ENCODE measurements at places on chromosomes 5 and 9. TPM values are rescaled to one million over a fixed set of nuclear protein-coding genes. Genes with fewer than 3 reads are reported as not detected.

- peak; percentile 87 for DNase-seq
Measured at GRCh38 chr5:136080483-136081216, 51.9 kb downstream of the TGFBI start.

Gene CTNNAL1
- 190 TPM for total RNA-seq

DNA sequence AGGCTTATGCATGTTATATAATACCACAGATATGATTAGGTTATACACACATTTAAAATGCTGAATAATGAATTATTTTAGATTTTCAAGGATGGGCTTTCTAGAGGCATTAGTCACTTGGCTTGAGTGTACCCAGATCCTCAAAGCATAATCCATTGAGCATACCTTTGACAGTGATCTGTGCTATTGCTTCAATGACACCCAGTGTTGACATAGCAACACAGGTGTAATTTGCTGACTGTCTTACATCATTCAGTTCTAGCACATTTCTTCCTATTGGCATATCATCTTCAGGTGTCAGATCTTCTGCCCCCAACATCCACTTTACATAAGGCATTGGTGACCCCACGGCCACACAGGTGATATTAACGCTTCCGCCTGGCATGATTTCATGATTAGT is 721.5 kb upstream of the DMAC1 start:
- DNase-seq, result no peak

Gene SLC6A19
- total RNA-seq, result not detected

GRCh38 chr5:9947225-9947714 is 302.4 kb downstream of the ATPSCKMT start:
- DNase-seq, result no peak

Gene SNCAIP
- total RNA-seq, result 93.1 TPM

DNA sequence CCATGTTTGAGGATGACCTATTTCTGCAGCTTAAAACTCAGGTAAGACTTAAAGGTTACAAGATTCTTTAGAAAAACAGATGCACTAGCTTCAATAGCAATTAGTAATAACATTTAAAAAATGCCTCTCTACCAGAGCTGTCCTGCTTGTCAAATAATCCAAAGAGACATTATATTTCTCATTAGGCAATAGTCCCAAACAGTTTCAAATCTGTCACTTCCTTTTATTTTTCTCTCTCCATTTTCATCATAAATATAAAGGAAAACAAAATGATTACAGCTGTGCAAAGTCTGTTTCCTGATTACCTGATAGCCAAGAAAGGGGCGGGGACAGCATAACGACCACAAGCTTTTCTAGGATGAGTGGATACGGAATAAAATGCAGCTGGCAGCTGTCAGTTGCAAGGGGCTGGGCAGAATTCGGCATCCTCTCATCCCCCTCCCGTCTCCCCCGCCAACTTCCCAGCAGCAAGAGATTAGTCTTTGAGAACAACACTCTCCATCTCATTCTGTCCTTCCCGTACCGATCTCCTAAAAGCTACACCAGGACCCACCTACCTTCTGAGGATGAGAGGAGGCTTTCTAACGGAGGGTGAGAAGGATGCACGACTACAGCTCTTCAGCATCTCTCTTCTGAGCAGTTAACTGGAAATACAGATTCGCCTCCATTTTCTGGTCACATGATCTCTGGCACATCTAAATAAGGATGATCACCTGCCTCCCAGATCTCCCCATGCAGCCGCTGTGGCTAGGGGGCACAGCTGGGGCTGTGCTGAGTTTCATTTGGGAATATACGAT is 72.5 kb upstream of the PCA3 start:
- peak; percentile 42 for DNase-seq

Gene SLC1A3
- total RNA-seq, result under 0.01 TPM

- DNase-seq, result no peak
Measured at GRCh38 chr5:161676103-161676502, 9.4 kb upstream of the GABRA6 start.

GRCh38 chr9:109799792-109800191 is 19.8 kb downstream of the PALM2AKAP2 start:
- no peak for DNase-seq

DNA sequence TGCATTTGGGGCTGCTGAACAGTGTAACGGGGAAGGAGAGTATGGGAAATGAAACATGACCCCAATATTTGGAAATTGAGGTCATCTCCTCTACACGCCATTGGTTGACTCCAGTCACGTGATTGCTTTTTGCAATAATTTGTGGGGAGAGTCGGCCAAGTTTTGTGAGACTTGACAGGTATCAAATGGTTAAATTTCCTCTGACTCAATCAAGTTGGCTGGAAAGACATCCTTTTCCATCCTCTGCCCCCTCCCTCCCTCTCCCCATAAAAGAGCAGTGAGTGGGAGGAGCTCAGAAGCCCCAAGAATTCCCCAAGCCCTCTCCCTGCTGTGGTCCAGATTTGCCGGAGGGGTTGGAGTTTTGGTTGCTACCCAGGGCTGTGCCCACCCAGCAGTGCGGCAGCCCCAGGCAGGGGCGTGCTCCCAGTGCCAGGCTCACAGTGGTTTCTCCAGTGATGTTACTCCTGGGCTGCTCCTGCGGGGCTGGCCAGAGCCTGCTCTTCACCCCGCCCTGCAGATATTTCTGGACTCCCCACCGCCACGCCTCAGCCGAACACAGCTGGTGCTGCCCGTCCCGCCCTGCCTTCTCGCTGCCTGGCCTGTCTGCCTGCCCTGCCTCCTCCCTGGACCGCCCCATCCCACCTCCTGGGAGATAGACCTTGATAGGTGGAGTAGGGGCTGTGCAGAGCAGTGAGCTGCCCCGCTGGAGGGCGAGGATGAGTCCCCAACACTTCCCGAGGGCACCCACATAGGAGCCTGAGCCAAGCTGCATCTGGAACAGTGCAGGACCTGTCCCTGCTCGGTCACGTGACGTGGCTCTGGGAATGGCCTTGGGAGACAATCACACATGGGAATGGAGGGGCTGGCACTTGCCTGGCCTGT is 3.4 kb downstream of the COL5A1 start:
- peak; percentile 81 for DNase-seq

GRCh38 chr9:127279717-127280285 is 15.2 kb downstream of the GARNL3 start:
- DNase-seq, result no peak

Gene EFNA5
- 36.1 TPM for total RNA-seq

Gene EIF4EBP3
- total RNA-seq, result 0.37 TPM

Gene AK6
- total RNA-seq, result 21.3 TPM

DNA sequence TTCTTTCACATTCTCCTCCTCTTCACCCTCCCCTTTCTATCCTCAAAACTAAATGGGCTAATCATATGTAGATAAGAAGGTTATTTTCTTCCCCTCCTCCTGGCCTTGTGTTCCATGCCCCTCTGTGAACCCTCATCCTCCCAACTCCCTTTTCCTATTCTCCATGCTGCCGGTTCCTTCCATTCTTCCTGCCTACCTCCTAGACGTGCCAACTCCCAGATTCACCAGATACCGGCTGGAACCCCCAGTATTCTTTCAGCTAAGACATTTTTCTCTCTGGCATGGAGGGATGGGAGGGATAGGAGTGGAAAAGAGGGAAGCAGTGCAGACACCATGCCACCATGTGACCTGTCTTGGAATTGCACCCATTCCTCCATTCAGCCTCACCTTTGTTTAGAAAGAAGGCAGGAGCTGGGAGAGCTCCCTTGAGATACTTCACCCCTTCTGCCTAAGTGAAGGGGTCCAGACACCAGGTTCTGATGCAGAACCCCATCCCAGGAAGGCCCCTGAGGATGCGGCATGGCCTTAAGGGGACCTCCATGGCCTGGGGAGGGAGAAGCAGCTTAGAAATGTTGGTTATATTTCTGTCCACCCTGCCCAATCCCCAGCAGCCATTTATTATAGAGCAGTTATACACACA is 4.8 kb downstream of the DNAJB5 start:
- peak; percentile 69 for DNase-seq

GRCh38 chr9:94804316-94804715 is 77.8 kb downstream of the AOPEP start:
- DNase-seq, result no peak

DNA sequence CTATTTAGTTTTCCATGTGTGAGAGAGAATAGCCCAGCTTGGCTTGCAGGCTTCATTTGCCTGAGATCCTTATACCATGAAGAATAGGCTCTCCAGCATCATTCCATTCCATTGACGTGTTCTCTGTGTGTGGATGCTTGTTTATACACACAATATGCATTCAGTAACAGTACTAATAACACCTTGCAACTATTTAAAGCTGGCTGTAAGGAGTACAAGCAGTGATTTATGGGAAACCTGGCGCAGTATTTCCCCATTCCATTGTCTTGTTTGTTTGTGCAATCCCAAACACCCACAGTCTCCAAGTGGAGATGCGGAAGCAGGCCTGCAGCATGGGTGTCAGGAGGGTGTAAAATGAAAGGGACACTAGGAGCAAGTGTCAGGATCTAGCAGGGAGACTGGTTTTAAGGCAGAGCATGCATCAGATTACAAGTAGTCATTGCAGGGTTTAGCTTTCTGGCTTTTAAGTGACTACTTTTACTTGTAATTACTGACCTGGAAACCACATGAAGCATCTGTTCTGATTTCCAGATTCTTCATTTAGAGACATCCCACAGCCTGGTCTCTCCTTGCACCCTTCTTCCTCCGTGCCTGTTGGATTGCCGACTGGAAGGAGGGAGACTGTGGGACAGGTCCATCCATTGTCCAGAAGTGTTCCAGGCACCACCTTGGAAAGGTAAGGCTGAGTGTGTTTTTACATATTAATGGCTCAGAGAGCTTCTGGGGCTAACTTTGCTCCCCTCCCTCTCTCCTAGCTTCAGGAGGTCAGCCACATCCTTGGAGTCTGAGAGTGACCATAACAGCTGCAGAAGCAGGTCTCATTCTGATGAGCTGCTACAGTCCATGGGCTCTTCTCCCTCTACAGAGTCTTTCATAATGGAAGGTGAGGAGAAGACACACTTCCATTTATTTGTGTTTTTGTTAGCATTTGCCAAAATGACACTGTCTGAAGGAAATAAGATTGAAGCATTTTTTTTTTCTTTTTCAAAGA is 241.6 kb downstream of the ARHGEF28 start:
- DNase-seq, result no peak

- peak; percentile 74 for DNase-seq
Measured at GRCh38 chr9:126375386-126375785, 48.8 kb downstream of the MVB12B start.

- DNase-seq, result no peak
Measured at GRCh38 chr9:96305171-96305570, 3.2 kb upstream of the HSD17B3 start.

GRCh38 chr9:104993291-104993963 is 65.5 kb upstream of the ABCA1 start:
- DNase-seq, result peak; percentile 45

Gene SLC36A2
- not detected for total RNA-seq

DNA sequence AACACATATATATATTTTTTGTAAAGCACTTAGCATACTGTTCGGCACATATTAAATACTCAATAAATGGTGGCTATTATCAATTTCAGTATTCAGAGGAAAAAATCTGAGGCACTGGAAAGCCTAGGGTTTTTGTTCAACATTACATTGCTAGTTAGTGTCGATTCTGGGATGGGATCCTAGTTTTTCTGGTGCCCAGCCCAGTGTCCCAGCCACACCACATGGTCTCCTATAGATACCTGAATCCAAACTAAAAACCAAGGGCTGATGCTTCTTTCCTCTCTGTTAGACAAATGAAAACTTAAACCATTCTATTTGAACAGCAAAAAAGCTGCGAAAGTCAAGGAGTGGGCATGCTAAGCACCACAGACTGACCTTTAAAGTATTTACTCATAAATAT is 810.7 kb upstream of the DMAC1 start:
- no peak for DNase-seq

Gene LYRM7
- total RNA-seq, result 6.5 TPM

GRCh38 chr5:171808951-171809350 is 23.3 kb downstream of the SMIM23 start:
- no peak for DNase-seq

DNA sequence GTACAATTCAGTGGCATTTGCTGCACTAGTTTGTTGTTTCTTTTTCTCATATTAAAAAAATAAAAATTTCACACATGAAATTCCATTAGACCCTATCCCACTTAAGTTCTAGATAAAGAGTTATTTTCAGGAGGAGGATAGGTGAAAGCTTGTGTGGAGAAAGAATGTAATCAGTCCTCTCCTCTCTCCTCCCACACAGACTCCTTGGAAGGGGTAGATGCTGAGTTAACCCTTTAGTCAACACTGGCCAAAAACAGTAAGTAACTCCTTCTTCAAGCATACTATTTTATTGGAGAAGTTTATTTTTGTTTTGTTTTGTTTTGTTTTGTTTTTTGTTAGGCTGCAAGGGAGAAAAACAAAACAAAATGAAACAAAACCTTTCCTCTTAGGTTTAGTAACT is 30.6 kb upstream of the LMNB1 start:
- no peak for DNase-seq

DNA sequence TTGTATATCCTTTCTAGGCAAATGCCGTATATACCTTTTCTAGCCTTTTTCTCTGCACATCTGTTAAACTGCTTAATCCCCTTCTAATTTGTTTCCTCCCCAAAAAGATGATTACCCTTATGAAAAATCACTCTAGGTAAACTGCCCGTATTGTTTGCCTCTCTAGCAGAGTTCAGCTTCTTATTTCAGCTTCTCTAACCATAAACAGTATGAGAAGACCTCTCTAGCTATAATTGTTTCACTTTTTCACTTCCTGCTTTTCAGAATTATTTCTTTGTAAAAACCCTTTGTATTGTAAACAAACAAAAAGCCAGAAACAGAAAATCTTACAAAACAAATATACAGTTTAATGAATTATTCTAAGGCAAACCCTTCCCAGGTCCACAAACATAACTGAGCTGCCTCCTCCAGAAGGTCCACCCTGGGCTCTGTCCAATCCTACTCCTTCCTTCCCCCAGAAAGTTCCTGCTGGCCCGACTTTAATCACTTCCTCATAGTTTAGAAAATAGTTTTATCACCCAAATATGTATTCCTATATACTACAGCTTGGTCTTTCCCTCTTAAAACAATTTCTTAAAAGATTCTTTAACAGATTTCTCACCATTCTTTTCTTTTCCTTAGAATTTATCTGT is 158.1 kb downstream of the FGF1 start:
- DNase-seq, result peak; percentile 35

DNA sequence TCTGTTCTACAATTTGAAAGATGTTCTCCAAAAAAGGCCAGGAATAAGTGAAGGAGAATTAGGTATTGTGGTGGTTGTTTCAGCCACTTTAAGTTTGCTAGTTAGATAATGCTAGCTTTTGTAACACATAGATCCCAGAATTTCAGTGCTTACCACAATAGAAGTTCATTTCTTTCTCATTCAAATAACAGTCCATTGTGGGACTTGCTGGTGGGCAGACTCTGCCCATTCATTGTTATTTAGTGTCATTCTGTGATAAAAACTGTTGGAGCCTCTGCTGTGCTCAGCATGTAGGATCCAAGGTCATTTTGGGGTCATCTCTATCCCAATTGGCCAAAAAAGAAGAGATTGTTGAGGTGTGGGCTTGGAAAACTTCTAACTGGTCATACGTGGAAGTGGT is 106.8 kb downstream of the CCDC192 start:
- DNase-seq, result no peak

GRCh38 chr5:170355601-170356098 is 33.5 kb downstream of the KCNMB1 start:
- DNase-seq, result no peak

Gene BSPRY
- total RNA-seq, result not detected

DNA sequence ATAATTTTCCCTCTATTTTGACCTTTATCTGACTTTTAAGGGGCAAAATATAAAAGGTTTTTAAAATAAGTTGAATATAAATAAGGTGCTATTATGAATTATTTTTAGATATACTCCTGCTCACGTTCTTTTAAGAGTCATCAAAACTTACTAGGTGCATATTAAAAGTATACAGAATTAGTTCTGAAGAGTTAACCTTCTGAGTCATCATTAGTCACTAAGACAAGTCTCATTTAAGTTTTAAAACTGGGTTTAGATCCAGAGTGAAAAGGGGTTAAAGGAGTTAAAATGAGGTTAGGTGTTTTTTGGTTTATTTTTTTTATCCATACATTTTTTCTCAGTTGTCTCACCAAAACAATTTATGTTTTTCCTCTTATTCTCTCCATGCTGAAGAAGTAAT is 41.7 kb downstream of the SMIM15 start:
- no peak for DNase-seq
